ENCODE measurements at places on chromosomes 13 and 19.

DNA sequence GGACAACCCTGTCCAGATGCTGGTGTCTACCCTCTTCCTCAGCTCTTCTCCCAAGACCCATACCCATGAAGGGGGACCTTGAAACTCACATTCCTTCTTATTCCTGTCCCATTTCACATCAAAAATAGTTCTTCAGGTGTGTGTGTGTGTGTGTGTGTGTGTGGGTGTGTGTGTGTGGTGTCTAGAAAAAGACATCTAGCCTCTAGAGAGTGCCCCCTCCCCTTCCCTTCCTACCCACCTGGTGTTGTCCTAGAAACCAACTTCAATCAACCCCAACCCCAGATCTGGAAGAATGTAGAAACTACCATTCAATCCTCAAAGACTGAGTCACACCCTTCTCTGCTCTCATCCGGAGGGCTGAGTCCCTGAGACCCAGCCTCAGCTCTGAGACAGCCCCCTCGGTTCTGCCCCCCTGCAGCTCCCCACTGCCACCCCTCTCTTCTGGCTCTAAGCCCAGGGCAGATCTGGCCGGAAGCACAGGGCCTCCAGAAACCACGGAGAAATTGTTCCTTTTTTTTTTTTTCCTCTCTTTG lies 3.5 kb downstream of the KCNN4 start:
- no peak for DNase-seq

DNA sequence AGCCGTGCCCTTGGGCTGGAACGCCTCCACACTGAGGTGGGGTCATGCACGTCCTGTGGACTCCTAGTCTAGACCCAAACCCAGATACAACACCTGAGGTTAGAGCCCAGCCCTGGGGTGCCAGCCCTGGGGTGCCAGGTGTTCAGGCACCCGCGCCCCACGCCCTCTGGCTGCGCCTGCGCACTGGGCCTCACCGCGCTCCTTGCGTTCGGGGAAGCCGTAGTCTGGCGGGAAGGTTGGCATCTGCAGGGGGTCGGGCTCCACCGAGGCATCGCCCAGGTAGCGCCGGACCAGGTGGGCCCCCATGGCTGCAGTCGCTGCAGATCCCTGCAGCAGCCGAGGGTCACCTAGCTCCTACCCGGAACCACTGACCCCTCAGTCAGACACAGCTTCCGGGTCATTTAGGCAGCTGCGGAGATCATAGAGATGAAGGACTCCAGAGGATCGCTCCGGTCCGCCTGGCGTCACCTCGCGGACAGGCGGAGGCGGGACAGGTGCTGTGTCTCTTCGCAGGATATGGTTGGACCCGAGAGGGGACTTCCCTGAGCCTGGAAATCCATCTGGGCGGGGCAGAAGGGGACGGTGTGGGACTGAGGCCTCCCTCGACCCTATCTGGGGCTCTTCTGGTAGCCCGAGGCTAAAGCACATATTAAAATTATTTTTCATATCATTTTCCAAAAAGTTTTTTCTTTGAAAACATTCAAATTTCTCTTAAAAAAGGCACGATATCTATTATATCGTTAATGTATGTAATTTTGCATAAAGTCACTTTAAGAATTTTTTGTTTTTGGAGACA lies at the start of gene NDUFB7:
Gene NDUFB7, minus strand, starts transcription at position 372 of the 796 bp plus-strand sequence. Its CDS starts 66 bp downstream, at position 306.
- DNase-seq = peak; percentile 79

DNA sequence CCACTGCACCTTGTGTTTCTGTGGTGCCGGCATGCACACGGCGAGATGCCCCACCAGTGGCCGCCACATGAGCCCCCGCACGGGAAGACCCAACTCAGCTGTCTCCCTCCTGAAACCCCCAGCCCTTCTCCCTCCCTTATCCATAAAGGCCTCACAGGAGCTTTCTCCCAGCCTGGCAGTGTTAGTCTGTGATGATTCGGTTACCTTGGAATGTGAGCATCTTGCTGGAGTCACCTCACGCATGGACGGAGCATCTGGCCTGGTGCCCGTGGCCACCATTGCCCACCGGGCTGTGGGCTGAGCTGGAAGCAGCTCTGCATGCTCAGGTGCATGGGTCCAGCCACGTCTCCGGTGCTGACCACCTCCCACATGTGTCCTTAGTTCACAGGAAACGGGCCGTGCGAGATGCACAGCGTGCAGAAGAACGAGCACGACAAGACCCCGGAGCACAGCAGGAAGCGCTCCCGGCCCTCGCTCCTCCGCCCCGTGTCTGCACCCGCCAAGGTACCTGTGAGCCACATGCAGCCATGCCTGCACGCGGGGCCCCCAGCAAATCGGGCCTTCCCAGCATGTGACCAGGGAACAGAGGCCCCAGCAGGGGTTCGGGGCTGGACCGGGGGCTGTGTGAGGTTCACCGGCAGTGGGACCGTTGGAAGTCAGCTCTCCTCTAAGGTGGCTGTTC lies 22.0 kb downstream of the SIN3B start:
- DNase-seq = no peak

DNA sequence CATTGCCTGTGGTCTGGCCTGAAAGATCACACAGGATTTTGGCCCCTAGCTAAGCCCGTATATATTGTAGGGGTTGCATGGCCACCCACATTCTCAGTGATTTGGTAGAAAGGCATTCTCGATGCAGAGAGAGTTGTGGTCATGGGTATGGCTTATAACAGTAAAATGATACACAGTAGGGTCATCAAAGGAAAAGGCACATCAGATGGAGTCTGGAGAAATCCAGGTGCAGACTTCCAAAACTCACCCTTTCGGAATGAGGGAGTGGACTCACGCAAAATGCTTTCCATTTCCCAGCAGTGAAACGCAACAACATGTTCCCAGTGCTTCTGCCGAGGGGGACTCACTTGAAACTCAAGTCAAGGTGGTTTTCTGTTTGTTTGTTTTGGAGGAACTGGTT lies 802.5 kb upstream of the SLITRK1 start:
- DNase-seq = no peak

DNA sequence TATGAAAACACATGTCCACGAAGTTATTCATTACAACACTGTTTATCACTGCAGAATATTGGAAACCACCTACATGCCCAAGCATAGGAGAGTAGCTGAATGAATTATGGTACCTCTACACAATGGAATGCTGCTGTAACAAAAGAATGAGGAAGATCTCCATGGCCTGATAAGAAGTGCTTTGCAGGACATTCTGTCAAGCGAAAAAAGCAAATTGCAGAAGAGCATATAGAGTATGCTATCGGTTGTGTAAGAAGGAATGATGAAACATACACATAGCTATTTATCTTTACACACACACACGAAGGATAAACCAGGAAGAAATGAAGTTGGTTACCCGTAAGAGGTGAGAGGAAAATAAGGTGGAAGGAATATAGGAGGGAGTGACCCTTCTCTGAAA lies 37.5 kb upstream of the CEACAM20 start:
- no peak for DNase-seq

DNA sequence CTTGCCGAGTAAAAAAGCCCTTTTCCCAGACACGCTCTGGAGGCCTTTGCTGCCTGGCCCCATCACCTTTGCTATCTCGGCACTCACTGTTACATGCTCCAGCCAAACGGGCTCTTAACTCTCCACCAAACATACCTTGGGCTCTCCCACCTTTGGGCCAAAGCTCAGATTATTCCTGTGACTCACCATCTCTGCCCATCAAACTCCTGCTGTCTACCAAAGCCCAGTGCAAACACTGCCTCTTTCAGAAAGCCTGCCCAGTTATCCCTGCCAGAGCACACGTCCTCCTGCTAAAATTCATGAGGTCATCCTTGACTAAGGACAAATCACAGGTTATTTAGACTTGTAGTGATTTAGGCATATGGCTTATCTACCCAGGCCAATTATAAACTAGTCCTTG lies 48.1 kb upstream of the SERPINE3 start:
- DNase-seq = no peak

GRCh38 chr13:45915686-45916439 lies 64.3 kb upstream of the SIAH3 start:
- no peak for DNase-seq

GRCh38 chr19:17721821-17722220 lies 2.5 kb downstream of the MAP1S start:
- no peak for DNase-seq

GRCh38 chr13:44759384-44760360 lies 183.5 kb upstream of the TSC22D1 start:
- no peak for DNase-seq

DNA sequence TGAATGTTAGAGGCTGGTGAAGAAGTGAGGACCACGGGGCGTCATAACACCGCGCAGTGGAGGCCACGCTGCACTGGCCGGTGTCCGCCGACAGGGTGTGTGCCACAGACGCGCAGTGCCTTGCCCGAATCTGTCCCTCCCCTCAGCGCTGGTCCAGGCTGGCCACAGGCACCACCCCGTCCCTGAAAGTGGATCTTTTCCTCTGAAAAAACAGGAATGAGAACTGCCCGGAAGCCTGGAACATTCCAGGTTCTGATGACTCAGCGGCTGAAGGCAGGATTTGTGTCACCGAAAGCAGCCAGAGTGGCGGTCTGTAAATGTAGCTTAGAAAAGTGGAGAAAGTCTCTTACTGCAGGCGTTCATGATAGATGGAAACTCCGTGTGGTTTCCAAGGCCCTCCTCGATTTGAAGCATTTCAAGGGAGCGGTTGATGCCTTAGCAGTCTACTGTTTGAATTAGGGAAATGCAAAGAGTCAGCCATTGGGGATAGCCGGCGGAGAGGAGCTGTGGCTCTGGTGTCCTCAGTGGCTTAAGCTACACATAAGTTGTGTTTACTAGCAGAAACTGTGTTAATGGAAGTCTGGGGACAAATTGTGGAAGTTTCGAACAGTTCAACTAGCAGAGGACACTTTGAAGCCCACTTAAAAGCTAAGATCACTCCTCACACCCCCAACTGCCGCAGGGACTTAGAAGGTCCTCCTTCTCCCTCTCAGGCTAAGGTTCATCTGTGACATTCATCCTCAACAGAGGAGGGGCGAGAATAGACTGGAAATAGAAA lies 70.8 kb downstream of the NUFIP1 start:
- peak; percentile 64 for DNase-seq

DNA sequence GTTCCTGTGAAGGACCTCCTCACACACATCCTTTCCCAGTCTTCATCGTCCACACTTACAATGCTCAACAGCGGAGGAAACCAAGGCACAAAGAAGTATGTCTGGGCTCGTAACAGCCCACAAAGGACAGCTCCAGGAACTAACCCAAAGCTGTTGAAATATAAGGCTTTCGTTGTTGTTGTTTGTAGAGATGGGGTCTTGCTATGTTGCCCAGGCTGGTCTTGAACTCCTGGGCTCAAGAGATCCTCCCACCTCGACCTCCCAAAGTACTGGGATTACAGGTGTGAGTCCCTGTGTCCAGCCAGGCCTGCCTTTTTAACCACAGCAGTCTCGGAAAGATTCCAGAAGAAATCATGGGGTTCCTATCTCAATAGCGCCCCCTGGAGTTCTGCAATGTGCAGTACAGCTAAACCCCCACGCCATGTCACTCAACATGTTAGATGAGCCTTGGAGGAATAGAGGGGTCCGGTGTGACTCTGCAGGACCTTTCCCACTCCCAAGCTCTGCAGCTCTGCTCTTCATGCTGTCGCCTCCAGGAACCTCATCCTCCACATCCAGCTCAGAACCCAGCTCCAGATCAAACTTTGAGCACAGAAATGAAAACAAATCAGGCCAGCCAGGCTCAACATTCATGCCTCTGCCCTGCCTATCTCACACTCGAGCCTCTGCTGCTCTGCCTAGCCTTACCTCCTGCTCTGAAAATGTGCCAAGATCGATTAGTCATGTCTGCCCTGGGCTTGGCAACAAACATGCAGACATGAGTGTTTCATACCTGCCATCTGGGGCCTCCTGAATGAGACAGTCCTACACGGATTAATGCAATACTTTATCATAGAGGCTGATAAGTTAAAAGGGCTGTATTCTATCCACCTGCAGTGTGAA lies 7.5 kb downstream of the PLA2G4C start:
- peak; percentile 18 for DNase-seq

GRCh38 chr19:11578258-11579142 lies 1.1 kb upstream of the ACP5 start:
- DNase-seq = no peak

DNA sequence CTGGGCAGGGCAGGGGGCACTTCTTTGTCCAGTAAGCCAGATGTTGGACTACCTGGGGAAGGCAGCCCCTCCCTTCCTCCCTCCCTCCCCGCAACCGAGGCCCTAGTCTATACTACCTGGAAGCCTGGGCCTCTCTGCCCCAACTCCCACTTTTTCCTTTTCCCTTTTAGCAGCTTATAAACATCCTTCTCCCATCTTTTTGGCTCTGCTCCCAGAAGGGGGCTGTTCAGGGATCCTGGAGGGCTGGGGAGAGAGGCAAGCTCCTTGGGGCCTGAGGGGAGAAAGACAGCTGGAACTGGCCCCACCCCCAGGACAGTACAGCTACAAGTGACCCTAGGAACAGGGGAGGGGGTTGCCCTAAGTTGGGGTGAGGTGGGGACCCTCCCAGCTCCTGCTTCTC lies 44.9 kb downstream of the LYL1 start:
- no peak for DNase-seq

DNA sequence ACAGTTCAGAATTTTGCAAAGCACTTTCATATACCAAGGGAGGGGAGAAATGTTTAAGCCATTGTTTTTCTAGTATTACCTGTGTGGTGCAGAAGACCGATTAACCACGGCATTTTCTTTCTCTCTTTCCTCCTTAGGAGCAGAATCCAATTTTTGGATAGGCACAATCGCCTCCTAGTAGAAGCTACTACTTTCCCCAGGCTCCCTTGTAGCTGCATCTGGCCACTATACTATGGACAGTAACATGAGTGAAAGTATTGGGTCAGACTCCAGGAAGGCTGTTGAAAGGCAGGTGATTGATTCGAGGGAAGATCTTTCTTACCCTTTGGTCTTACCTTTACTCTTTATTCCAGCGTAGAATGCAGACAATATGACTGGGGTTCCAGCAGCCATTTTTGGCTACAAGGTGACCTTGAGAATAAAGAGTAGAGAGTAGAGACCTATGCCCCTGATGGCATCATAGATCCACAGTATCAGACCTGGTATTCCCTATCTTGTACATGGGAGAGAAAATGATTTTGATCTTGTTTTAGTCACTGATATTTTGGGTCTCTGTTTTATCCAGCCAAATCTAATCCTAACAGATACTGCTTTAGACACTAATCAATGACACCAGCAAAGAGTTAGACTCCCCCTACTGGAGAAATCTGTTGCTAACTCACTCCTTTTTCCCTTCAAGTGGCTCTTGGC lies 77.0 kb downstream of the LRRC63 start:
- no peak for DNase-seq

DNA sequence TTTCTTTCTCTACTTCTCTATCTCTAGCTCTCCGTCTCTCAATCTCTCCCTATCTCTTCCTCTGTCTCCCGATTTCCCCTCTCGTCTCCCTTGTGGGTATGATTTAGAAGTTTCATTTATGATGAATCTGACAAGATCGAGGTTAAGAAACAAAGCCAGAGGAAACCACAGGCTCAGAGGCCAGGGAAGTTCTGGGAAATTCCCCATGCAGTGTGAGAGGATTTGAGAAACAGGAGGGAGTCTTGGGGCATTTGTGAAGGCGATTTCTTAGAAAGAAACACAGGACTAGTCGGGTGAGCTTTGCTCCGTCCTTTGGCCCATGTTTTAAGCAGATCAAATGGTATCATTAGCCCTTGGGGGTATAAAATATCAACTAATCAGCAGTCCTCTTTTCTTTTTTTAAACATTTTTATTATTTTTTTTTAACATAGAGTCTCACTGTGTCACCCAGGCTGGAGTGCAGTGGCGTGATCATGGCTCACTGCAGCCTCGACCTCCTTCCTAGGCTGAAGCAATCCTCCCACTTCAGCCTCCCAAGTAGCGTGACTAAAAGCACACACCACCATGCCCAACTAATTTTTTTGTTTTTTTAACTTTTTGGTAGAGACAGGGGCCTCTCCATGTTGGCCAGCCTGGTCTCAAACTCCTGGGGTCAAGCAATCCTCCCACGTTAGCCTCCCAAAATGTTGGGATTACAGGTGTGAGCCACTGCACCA lies 25.8 kb downstream of the TNFSF9 start:
- DNase-seq = no peak

Measured in activated T-cell treated with anti-CD3 and anti-CD28 coated beads for 4 hours (primary cell).